ENCODE measurements at places on chromosomes 3 and 15. TPM values are rescaled to one million over a fixed set of nuclear protein-coding genes. Genes with fewer than 3 reads are reported as not detected.

The CXCR6 gene
- 0.28 TPM for total RNA-seq

DNA sequence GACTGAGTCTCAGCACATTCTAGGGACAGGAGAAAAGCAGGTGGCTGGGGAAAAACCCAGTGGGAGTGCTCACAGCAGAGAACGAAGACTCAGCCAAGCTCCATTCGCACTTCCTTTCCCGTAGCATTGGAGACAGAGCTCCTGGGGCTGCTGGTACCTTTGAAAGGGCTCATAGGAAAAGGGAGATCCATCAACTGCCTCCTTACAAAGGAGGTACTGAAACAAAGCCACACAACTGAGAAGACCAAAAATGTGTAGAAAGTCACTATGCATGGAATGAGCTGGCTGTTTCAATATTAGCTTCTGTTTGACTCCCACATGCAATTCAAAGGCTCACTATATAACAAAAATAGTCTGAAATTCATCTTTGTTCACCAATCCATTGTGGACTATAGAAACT is 16.9 kb downstream of the STIMATE start:
- no peak for ATAC-seq

DNA sequence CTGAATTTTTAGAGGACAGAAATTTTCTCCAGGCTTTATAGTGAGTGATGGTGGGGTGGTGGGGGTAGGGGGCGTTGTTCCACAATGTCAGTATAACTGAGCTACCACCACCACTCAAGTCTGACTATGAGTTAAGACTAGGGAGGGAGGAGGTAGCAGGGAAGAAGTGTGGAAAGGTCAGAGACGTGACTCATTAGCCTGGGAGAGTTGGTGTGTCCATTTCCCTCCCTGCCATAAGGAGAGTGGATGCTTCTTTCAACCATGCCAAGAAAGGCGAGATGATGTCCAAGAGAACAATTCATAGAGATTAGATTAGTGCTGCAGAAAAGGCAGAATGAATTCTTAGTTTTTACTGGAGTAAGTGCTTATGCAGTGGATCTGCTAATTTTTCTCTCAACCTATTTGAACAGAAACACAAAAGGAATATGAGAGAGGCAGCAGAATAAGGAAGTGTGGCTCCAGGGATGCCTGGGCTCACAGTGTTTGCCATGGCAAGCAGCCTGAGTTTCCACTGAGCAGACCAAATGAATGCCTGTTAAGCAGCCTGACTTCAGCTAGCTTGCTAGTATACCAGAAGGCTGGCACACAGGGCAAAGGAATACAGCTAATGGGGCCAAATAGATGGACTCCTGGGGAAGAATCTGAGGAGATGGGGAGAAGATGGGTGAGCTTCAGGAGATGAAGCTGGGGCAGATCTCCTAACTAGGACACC is 708.9 kb downstream of the NTRK3 start:
- no peak for ATAC-seq

GRCh38 chr3:82378392-82378791 is 616.9 kb upstream of the GBE1 start:
- ATAC-seq, result no peak

DNA sequence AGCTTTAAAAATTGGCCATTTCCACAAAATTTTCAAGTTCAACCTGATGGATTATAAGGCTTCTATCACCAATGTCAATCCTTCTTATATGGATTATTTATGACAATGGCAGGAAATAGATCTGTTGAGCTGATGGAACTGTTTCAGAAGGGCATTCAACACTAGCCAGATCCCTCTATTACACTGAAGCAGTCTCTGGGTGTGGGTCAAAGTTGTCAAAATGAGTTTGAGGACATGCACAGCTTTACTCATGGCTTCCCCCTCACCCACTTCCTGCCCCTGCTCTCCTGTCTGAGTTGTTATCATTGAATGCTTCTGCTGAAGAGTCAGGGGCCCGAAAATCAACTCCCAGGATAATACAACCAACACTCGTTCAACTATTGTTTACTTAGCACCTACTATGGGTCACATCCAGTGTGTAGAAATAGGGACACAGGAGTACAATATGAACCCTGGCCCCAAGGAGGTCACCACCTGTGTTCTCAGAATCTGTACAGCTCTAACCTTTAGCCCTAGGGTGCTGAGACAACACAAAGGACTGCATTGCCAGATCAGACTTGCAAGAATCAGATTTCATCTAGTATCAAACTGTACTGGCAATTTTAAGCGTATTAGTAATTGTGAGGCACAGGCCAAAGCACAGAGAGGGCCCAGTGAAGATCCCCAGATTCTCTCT is 41.7 kb upstream of the FAM3D start:
- no peak for ATAC-seq

- ATAC-seq, result no peak
Measured at GRCh38 chr3:150739200-150739863, 23.6 kb downstream of the SIAH2 start.

DNA sequence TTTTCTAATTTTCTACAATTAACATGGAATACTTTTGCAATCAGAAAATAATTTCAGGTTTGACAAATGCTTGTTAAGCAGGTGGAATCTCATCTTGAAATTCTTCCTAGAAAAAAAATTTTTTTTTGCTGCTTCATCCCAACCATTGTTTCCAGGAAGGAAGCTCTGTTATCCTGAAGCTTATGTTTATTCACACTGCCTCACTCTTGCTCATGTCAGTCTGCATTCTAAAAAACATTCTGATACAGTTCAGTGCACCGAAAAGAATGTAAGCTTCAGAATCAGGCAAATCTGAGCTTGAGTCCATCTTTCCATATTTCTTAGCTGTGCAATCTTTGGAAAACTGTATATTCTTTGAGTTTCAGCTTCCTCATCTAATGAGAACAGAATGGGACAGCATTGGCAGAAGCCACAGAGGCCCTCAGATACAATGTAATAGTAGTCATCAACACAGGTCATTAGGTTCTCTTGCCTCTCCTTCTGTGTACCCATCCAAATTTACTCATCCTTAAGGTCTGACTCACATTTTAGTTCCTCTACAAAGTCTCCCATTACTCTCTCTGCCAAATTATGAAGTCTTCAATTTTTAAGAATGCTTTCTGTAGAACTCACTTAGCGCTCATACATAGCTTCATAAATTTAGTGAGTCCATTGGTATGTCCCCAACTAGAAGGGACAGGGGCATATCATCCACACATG is 881.8 kb upstream of the NR2F2 start:
- ATAC-seq, result no peak

The STRA6 gene
- total RNA-seq, result 1.5 TPM

DNA sequence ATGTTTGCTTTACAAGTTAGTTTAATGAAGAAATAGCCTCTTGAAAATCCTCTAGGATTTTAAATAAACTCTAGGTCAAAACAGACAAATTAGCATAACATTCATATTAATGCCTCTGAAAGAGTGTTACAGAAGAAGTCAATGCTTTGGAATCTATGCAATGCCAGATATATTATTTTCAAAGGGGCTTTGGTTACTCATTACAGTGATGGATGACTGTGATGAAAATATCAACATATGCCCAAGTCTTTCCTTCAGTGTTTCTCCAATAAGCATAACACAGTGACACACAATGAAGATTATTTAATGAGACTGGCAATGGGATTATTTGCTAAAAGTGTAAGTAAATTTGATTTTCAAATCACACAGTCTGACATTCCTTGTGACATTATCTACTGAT is 1247.2 kb downstream of the ROBO2 start:
- ATAC-seq, result no peak

DNA sequence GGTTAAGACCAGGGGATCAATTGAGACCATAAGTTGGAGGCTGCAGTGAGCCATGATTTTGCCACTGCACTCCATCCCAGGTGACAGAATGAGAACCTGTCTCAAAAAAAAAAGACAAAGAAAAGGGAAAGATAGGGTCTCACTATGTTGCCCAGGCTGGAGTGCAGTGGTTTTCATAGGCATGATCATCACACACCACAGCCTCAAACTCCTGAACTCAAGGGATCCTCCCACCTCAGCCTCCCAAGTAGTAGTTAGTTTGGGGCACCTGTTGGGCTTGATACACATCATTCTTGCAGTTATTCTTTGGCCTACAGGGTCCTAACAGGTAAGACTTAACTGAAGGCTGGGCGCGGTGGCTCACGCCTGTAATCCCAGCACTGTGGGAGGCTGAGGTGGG is 42.1 kb downstream of the UBXN7 start:
- ATAC-seq, result no peak

DNA sequence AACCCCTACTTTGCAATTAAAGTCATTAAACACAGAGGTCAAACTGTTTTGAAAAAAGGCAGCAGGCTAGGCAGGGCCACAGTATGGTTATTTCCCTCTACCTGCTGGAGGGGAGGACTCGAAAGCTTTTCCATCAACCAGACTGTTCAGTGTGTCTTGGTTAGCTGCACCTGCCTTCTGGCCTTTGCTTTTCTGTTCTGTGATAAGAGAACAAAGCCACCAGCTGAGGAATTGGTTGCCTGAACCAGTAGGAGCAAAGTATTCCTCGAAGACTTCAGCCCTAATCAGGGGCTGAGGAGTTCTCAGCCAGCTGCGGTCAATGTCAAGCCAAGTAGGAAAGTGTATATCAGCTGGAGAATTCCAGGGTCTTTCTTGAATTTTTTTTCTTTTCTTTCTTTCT is 132.5 kb downstream of the SOX2 start:
- ATAC-seq, result no peak

The C3orf70 gene
- 0.64 TPM for total RNA-seq

DNA sequence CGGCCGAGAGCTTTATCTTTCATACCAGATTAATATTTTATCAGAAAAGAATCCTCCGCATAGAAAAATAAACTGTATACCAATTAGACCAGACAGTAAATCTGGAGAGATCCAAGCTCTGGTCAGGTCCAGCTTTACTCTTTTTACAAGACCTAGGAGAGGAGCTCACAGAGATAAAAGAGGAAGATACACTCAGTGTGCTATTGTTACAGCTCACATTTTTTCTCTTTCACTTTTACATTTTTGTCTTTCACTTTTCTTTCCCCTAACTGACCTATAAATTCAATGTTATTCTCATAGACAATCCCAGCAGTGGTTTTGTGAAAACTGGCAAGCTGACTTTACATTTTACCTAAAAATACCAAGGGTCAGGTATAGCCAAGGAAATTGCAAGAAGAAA is 55.8 kb downstream of the GUCA1C start:
- no peak for ATAC-seq

- ATAC-seq, result no peak
Measured at GRCh38 chr3:66989860-66990696, 8.0 kb upstream of the KBTBD8 start.

DNA sequence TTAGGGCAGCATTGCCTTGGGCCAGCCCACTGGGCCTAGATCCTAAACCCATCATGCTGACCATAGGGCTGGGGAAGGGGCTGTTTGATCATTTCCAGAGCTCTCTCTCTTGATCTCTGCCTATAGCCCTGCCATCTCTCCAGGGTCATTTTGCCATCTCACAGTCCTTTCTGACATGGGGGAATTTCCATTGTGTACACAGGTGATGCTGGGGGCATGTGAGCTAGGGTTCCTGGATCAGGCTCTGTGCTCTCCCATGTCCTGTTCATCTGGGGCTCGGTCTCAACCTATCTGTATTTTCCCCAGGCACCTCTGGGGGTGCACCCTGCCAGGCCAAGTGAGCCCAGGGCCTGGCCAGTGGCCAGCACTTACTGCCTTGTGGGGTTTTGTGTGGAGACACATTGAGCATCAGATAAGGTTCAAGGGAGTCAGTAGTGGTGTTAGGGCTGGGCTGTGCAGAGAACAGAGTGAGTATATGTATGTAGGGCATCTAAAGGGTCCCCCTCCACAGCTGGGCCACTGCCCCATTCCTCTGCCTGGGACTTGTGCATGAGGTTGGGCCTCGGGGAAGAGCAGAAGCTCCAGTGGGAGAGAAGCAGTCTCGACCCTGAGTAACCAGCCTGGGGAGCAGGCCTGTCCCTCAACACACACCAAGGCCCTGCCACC is 25.7 kb upstream of the APEH start:
- ATAC-seq, result no peak

DNA sequence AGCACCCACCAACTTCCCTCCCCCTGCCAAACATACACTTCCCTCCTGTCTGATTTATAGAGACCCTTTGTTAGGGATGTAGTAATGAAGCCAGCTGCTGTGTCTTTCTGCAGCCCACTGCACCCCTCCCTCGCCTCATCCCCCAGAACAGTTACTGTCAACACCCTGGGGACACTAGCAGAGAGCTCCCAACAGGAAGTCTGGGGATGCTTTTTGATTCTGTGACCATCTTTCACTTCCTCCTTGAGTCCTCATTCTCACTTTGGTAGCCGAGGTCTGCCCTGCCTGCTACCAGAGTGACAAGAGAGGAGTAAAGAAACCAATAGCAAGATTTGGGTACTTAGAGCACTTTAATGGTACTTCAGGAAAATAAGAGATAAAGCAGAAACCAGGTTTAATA is 201.6 kb downstream of the SATB1 start:
- peak; percentile 37 for ATAC-seq

DNA sequence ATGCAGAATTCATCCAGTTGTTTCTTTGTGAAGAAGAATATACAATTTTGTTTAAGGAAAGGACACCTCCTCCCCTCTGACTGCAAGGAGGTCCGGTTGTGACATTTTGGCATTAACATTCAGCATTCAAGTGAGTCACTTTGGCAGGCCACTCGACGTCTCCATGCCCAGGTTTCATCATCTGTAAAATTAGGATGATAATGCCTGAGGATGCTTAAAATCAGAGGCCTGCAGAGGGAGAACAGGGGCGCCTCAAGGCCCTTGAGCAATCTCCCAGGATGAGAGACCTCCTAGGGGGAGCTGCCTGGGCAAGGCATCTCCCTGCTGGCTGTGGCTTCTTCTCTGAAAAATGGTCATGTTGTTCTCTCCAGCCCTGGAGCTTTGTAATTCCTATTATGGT is 236.0 kb downstream of the CACNA2D3 start:
- ATAC-seq, result no peak

DNA sequence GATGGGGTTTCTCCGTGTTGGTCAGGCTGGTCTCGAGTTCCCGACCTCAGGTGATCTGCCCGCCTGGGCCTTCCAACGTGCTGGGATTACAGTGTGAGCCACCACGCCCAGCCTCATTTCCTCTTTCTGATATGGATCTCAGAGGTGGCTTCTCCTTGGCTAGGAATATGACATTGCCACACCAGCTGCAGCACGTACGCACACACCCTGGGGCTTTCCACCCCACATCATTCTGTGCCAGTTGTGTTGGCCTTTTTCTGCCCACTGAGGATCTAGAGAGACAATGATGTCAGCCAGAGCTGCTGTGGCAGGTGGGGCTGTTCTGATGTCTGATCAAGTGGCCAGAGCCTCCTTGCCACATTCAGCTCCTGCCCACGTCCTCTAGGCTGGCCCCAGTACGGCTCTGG is 29.0 kb downstream of the TMEM45A start:
- ATAC-seq, result peak; percentile 62

DNA sequence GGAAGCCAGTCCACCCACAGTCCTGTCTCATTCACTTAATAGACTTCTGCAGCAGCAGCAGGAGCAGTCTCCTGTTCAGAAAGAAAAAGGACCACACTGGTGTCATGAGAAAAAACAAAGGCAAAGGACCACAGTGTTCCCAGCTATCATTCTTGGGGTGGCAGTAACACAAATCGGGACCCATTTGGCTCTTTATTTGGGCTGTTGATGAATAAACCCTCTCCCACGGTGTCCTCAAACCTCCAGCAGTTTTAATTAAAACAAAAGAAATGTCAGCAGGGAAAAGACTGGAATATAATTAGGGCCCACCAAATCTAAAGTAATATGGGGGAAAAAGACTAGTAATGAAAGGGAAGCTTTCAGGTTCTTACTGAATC is 210.5 kb upstream of the SLC2A2 start:
- no peak for ATAC-seq

- no peak for ATAC-seq
Measured at GRCh38 chr15:34655326-34655725, 71.9 kb upstream of the GOLGA8B start.

The CYB561D2 gene
- 15.5 TPM for total RNA-seq
